ENCODE measurements at places on chromosomes 3 and 15. TPM values are rescaled to one million over a fixed set of nuclear protein-coding genes. Genes with fewer than 3 reads are reported as not detected.

GRCh38 chr3:128395500-128396162, 71.1 kb downstream of the DNAJB8 start:
- DNase-seq, result no peak

The PARP15 gene
- 3.6 TPM for total RNA-seq

The P2RY14 gene
- 0.12 TPM for total RNA-seq

The FBXW12 gene
- not detected for total RNA-seq

The MYO5C gene
- 0.19 TPM for total RNA-seq

DNA sequence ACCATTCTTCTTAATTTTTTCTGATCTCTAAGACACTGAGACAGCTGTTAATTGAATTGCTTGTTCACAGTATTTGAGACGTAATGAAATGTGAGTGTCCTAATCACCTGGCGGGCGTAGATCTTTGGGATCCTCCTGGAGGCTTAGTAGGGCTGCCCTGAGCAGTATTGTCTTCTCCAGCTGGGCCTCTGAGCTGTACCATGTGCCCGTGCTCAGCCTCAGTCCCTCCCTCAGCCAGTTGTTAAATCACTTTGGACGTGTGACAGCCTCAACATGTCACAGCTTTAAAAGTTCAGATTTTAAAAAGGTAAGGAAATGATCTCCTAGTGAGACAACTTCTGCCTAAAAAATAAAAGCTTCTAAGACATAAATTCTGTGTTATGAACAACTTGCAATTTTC, 35.5 kb downstream of the IGF1R start:
- no peak for DNase-seq

The KIF23 gene
- 73.1 TPM for total RNA-seq

GRCh38 chr3:83500422-83500821, 1458.4 kb upstream of the CADM2 start:
- DNase-seq, result no peak

- DNase-seq, result no peak
Observed at GRCh38 chr3:32373844-32374243, 17.8 kb upstream of the CMTM7 start.

The MEIS2 gene
- not detected for total RNA-seq

The TIMMDC1 gene
- total RNA-seq, result 83.8 TPM

The ISY1 gene
- total RNA-seq, result 56.8 TPM

DNA sequence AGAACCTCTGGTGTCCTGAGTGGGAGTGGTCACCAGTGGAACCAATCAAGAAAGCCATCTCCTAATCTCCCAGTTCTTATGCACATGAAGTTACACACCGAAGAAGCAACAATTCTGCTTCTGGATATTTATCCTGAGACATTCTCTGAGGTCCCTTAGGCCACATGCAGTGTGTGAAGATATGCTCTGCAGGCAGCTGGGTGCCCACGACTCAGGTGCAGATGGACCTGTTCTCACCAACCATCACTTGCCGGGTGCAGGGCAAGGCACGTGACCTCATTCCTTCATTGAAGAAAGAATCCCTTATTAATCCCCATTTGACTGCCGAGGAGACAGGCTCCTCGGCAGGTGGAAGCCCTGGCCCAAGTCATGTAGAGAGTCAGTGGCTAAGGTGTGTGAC, 79.8 kb downstream of the WNT7A start:
- DNase-seq, result no peak

The GUCA1C gene
- not detected for total RNA-seq

DNA sequence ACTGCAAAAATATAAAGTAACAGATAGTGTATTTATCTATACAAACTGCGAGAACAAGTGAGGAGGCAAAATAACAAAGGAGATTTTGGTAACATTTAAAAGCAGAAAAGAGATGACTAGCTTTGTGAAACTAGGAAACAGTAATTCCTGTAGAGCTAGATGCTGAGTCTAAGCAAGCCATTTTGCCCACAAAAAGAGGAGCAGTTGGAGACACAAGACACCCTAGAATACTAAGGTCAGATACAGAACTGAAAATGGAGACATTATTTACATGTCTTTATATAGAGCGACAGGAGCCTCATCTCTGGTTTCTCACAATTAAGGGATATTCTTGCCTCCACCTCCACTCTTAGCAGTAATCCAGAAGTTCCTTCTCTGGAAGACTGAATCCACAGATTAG, 732.4 kb upstream of the GBE1 start:
- no peak for DNase-seq

The PLOD2 gene
- 0.22 TPM for total RNA-seq

The C3orf49 gene
- not detected for total RNA-seq

DNA sequence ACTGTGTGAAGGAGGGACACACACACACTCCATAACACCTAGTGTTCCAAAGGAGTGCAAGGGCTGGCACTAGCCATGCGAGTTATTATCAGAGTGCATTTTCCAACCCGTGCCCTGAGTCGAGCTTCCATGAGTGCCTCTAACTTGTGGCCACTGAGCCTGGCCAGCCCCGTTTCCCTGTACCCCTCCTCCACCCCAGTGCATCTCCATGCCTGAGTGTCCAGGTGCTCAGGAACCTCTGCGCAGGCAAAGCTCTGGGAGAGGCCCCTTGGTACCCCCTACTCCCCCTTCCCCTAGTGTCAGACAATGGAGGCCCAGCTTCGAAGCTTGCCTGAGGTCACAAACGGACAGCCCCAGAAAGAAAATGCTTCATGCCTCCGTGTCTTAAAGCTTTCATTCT, 45.2 kb upstream of the HES1 start:
- no peak for DNase-seq

GRCh38 chr15:31379577-31379976, 52.9 kb downstream of the KLF13 start:
- DNase-seq, result no peak

DNA sequence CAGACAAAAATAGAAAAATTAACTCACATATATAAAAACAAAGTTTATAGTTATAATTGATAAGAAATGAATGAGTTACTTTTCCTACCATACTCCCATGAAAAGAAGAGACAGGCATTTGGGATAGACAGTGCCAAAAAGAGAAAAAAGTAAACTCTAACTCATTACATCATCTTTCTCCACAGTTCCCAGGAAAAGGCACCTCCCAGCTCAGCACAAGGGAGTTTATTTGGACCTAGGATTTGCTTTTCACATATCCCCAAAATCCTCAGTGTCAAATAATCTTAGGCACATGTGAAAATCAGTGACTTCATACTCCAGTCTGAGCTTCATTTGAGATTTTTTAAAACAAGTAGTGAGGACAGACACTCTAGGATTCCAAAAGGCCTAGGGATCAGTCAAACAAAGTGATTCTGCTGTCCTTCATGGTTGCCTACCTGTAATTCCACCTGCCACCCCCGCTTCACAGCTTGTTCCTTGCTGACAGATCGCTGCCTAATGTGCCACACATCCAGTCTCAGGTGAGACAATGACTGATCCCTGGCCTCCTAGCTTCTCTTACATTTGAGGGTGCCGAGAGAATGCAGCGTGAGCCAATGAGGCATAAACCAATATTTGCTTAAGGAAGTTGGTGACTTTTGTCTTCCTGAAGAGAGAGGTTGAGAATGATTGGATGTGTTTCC, 573.7 kb downstream of the TBL1XR1 start:
- DNase-seq, result no peak

The ITIH1 gene
- not detected for total RNA-seq

DNA sequence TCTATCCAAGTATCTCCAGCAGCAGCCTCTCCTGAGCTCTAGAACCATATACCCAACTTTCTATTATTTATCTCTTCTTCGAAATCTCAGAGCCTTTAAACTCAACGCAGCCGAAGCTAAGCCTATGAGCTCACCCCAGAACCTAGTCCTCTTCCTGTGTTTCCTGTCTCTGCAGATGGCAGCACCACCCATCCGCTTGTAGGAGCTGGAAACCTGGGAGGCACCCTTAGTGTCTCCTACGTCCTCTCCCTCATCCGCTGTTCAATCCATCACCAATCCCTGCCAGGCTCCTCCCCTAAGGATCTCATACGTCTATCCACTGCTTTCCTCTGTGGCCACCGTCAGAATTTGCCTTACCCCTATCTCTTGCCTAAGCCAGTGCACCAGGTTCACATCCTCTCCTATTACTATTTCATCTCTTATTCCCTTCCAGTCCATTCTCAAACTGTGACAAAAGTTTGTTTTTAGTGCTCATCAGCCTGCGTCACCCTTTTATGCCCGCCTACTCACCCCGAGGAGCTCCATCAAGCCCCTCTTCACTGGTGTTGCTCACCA, 9.6 kb downstream of the VGLL4 start:
- peak; percentile 36 for DNase-seq

DNA sequence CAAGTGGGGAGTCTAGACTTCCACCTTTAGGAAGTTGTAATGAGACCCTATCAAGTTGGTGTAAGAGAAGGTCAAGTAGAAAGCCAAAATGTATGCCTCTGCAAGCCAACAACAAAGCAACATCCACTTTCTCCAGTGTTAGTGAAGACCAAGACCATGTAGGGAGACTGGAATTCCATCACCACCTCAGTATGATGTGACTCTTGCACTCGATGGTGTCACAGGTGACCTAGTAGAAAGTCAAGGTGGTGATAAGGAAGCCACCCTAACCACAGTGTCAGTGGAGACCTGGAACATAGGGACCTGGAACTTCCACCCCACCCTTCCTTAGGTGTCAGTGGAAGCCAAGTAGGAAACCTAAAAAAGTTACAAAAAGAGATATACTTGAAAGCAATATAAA, 278.1 kb upstream of the KCNMB2 start:
- DNase-seq, result no peak

The LEKR1 gene
- total RNA-seq, result 0.43 TPM

The USP19 gene
- total RNA-seq, result 44.3 TPM

DNA sequence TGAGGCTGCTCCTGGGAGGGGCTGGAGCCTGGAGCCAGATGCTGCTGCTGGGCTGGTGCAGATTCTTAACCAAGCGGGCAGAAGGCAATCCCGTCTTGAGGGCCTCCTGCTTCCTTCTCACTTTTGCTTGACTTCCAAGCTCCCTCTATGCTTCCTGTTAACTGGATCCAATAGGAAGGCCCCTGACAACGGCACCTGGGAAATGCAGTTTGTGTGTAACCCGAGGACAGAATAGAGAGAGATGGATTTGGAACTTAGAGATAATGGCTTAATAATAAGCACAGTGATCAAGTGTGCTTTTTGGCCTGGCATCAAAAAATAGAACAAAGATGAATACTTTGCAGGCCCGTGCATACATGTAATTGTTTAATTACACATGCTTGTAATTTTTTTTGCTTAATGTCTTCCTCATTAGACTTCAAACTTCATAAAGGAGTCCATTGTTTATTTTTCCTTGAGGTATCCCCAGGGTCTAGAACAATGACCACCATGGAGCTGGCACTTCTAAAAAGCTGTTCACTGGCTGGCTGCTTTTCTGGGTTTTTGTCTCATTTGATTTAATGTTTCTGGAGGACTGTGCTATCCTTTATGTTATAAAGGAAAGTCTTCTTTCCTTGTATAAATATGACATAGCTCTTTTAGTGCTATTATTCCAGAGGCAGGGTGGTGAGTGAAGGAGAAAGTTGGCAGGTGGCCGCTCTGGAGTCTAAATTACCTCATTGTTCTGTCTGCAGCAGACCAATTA, 63.3 kb upstream of the MITF start:
- no peak for DNase-seq

The TGM5 gene
- not detected for total RNA-seq

GRCh38 chr15:89395461-89395871, 60.8 kb upstream of the POLG start:
- DNase-seq, result no peak

GRCh38 chr3:45536316-45536715, 58.2 kb upstream of the LIMD1 start:
- no peak for DNase-seq

The GOLGA8J gene
- not detected for total RNA-seq

GRCh38 chr15:35115155-35115725, 30.1 kb upstream of the NANOGP8 start:
- no peak for DNase-seq

The ANKUB1 gene
- not detected for total RNA-seq

DNA sequence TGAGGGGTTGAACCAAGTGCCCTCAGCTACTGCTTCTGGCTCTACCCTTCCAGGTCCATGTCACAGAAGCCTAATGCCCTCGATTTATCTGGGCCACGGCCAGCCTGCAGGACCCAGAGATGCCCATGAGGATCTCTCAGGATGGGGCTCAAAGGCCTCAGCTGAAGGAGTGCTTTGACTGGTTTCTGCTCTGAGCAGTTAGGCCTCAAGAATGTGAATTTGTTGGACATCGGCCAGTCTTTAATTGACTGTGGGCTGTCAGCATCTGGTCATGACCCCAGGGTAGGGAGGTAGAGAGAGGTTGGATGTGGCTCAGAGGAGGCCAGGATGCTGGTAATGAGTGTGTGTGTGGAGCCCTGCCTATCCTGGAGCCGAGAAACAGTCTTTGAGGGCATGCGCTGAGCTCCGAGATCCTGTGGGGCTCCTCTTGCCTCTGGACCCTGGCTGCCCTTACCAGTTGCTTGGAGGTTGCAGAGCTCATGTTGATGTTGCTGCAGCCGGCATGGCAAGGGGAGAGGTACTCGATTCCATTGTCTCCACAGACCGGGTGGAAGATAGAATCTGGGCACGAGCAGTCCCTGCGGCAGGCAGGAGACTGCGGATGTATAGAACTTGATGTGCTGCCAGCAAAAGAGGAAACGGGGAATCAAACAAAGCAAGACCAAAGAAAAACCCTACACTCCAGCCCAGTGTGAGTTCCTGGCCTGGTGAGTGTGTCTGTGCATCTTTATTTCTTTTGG, 49.1 kb upstream of the RAB6B start:
- DNase-seq, result no peak

GRCh38 chr15:56631765-56632164, 101.5 kb downstream of the ZNF280D start:
- no peak for DNase-seq

The CORO2B gene
- not detected for total RNA-seq

DNA sequence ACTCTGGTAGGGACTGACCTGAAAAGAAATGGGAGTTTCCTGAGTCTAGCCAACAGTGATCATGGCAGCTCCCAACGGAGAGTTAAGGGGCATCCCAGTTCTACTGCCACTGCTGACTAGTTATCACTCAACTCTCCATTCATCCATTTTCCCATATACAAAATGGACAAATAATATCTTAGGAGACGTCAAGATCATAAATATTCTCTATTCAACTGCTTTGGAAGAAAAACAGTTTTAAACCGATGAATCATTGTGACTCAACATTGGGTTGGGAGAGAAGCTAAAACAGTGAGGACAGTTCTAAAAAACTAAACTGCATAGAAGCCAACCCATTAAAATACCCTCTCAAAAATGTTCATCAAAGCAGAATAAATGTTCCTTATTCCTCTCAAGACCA, 57.6 kb upstream of the CHRM5 start:
- DNase-seq, result no peak

The FSD2 gene
- total RNA-seq, result not detected

- DNase-seq, result no peak
Observed at GRCh38 chr3:194285024-194285849, 65.9 kb downstream of the CPN2 start.

The SPTBN5 gene
- total RNA-seq, result 0.32 TPM

The ABHD6 gene
- total RNA-seq, result 1.6 TPM

GRCh38 chr3:105848821-105849220, 20.0 kb downstream of the CBLB start:
- no peak for DNase-seq

The ITIH3 gene
- total RNA-seq, result not detected

- DNase-seq, result no peak
Observed at GRCh38 chr15:43243020-43243645, 22.3 kb upstream of the EPB42 start.

GRCh38 chr3:177320765-177321247, 123.5 kb upstream of the TBL1XR1 start:
- DNase-seq, result no peak

Measured in activated naive CD4-positive, alpha-beta T cell treated with anti-CD3 and anti-CD28 coated beads for 36 hours (primary cell).